Epithelial cell of umbilical artery (primary cell): ENCODE measurements at places on chromosomes 6 and 20. TPM values are rescaled to one million over a fixed set of nuclear protein-coding genes. Genes with fewer than 3 reads are reported as not detected.

Gene AMD1
- 72.3 and 81.5 TPM in 2 replicates for total RNA-seq

Gene EEF1E1
- 101 and 113 TPM in 2 replicates for total RNA-seq

Gene SLC44A4
- 0.15 and 0.32 TPM in 2 replicates for total RNA-seq

Gene SRMS
- not detected in 2 replicates for total RNA-seq

Gene TFAP2C
- under 0.01 TPM in 1 of 2 replicates, not detected in the other for total RNA-seq

Gene LY86
- total RNA-seq, result not detected in 2 replicates

Gene C20orf144
- total RNA-seq, result 0.32 TPM in 1 of 2 replicates, not detected in the other

Gene MYLK4
- total RNA-seq, result 0.15 and 0.32 TPM in 2 replicates

Gene NNAT
- total RNA-seq, result under 0.01 TPM in 1 of 2 replicates, not detected in the other

Gene OR12D3
- not detected in 2 replicates for total RNA-seq

Gene CFB
- 1.3 and 7.9 TPM in 2 replicates for total RNA-seq
